Amniotic epithelial cell (primary cell): ENCODE measurements at places on chromosomes 4 and X.
A peak's percentile ranks its signal among the peaks of the same experiment; 100 is the strongest.

- DNase-seq, result no peak
Observed at GRCh38 chr4:870951-871350, 45.0 kb upstream of the CPLX1 start.

- no peak for DNase-seq
Observed at GRCh38 chrX:118367338-118367737, 21.4 kb downstream of the WDR44 start.

GRCh38 chrX:129626026-129626425 is 28.7 kb downstream of the APLN start:
- DNase-seq, result no peak

- peak; percentile 50 for DNase-seq
Observed at GRCh38 chr4:110164251-110164650, 34.2 kb downstream of the ELOVL6 start.

DNA sequence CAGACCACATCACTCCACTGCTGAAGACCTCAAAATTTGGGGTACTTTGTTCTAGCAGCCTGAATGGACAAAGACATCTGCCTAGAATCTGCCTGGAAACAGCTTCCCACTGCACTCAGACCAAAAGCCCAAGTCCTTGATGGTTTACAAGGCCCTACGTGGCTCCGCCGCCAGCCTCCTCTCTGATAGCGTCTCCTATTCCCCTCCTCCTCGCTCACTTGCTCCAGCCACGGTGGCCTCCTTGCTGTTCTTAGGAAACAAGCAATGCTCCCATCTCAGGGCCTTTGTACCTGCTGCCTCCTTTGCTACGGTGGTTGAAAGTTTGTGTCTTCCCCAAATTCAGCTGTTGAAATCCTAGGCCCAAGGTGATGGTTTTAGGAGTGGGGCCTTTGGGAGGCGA is 34.7 kb upstream of the SORCS2 start:
- no peak for DNase-seq

DNA sequence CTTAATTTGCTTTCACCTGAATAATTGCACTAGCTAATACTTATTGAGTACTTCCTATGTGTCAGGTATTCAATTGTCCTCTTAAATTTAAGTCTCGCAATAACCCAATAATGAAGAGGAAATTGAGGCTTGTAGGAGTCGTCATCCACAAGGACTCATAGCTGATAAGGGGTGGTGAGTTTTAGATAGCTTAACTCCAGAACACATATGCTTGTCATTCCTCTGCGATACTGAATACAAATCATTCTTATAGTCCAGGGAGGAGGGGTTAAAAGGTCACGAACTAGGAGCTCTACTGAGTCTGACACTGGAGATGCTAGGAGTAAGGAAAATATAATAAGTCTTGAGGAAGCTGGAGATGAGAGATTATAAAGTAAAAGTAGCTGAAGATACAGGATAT is 1.4 kb upstream of the PACRGL start:
- peak; percentile 81 for DNase-seq
